ENCODE measurements at places on chromosomes 7 and 10.

GRCh38 chr7:140631021-140631420 lies 9.6 kb downstream of the DENND2A start:
- no peak for DNase-seq

- no peak for DNase-seq
Observed at GRCh38 chr10:132138596-132138995, 48.2 kb upstream of the DPYSL4 start.

- DNase-seq: no peak
Observed at GRCh38 chr7:106089647-106090046, 22.5 kb downstream of the SYPL1 start.

DNA sequence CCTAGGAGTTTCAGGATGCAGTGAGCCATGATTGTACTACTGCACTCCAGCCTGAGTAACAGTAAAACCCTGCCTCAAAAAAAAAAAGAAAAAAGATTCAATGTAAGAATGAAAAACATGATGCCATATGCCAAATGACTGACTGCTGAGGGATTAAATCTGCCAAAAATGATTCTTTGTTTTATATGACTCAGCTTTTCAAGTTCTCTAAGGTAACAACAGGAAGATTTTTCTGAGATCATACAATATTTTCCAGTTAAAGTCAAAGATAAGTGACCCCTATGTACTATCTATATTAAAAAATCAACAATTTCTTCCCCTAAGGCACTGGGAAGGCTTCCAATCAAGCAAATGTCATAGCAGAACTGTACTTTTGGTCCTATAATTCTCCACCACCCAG lies 271.2 kb upstream of the IMMP2L start:
- no peak for DNase-seq

DNA sequence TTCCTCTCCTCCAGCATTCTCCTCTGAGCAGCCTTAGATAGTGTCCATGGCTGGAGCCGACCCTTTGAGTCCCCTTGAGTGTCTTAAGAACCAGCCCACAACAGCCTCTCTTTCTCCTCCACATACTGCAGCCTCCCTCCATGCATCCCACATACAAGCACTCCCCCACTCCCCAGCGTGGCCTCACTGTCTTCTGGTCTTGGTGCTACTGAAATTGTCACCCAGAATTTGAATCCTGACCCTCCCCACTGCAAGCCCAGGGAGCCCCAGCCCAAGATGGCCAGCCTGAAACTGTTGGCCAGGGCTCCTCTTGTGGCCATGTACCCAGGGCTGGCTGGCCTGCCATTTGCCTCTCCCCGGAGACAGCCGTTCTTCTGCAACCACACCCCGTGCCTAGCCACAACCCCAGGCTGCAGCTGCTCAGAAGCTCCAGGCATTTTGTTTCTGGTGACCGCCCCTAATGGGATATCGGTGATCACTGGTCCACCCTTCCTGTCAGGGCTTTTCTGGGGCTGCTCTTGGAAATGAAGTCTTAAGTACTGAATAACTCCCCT lies 18.8 kb upstream of the SH2D4B start:
- DNase-seq: no peak

- no peak for DNase-seq
Observed at GRCh38 chr10:63766745-63767137, 245.5 kb downstream of the REEP3 start.

DNA sequence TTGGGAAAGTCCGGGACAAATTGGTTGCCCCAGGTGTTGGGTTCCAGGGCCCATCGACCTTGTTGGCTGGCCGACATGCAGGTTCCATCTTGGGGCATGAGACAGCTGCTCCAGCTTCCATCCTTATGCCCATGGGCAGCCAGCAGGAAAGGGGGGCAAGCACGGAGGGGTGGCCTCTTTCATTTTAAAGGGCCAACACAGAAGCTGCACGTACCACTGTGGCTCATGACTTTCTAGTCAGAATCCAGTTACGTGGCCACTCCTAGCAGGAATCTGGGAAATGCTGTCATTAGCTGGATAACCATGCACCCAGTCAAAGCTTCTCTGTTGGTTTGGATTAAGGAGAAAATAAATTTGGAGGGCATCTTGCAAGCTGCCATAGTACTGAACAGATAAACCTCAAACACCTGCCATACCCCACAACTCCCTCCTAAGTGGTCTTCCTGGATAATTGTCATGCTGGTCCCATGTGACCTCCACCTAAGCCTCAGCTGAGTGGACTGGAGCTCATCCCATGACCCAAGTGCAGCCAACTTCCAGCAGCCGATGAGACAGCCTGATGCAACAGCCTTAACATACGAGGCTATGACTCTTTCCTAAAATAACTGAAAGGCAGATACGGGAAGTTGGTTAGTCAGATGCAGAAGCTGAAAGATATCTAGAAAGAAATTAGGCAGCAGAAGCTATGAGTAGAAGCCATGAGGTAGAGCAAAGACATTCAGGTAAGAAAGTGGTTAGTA lies 21.4 kb upstream of the GSDME start:
- no peak for DNase-seq

DNA sequence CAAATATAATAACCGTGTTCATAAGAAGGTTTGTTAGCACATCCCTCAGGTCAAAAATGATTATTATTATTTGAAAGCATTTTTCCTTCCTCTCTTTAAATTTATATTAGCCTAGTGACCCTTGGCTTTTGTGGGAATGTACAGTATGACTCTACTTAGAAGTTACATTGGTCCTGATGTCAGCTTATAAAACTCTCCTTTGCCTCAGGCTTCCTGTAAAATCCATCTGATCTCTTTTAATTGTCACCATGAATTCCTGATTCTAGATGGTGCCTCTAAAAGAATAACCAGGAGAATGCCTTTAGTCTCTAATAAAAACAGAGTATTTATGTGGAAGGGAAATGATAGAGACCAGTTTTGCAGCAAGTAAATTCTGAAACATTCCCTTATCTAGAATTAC lies 1134.4 kb downstream of the XPNPEP1 start:
- no peak for DNase-seq

- no peak for DNase-seq
Observed at GRCh38 chr7:95240921-95241320, 83.4 kb downstream of the PON1 start.

GRCh38 chr10:123009105-123009820 lies 457 bp downstream of the ACADSB start:
- no peak for DNase-seq

DNA sequence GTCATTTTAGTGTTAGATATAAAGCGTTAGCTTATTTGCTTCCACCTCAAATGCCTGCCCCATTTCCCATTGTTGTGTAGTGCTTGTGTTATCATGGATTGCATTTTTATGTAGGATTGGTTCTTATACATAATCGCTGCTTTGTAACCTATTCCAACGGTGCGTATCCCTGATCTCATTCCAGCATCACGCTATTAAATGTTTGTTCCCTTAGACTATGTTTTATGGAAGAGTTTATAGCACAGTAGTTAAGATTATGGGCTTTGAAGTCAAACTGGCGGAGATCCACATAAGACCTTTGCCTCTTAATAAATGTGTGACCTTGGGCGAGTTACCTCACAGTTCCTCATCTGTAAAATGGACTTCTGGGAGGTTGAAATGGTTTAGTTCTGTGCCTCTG lies 34.0 kb upstream of the ELN start:
- no peak for DNase-seq

DNA sequence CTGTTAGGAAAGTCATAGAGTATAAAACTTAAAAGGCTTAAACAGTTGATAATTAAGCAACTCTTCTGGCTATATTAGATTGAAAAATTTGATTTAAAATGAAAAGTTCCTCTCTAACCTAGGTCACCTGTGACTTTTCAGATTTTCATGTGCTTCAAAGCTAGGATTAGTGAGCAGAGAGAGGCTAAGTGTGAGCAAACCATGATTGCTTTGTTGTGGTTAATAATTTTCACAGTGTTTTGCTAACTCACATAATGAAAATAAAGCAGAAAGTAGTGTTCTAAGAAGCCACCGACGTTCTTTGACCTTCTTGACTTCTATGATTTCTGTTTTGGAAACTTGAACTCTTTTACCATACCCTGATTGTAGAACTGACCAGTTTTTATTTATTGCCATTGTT lies 75.5 kb upstream of the OIT3 start:
- peak; percentile 5 for DNase-seq

GRCh38 chr7:9889554-9889953 lies 1084.1 kb upstream of the PHF14 start:
- no peak for DNase-seq

- no peak for DNase-seq
Observed at GRCh38 chr7:31729195-31729804, 42.3 kb downstream of the PPP1R17 start.

- no peak for DNase-seq
Observed at GRCh38 chr10:73717556-73717955, 19.6 kb upstream of the AGAP5 start.

DNA sequence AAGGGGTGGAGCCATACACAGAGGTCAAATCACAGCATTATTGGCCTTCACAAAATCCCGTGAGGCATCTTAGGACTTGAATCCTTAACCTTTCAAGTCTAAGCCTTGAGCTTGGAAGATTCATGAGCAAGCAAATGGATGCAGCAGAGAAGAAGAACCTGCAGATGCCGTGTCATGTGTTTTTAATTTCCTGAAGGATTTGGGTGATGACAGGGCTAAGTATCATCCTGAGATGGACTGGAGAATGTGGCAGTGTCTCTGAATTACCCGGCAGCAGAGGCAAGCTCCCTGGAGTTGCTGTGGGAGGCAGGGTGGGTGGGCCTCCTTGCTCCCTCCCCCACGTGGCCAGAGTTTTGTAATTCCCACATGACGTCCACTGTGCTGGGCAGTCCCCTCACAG lies 50.8 kb downstream of the GCC1 start:
- no peak for DNase-seq

GRCh38 chr10:131781076-131781475 lies 119.7 kb upstream of the PPP2R2D start:
- no peak for DNase-seq

GRCh38 chr7:66443946-66444345 lies 184.7 kb upstream of the KCTD7 start:
- DNase-seq: no peak

DNA sequence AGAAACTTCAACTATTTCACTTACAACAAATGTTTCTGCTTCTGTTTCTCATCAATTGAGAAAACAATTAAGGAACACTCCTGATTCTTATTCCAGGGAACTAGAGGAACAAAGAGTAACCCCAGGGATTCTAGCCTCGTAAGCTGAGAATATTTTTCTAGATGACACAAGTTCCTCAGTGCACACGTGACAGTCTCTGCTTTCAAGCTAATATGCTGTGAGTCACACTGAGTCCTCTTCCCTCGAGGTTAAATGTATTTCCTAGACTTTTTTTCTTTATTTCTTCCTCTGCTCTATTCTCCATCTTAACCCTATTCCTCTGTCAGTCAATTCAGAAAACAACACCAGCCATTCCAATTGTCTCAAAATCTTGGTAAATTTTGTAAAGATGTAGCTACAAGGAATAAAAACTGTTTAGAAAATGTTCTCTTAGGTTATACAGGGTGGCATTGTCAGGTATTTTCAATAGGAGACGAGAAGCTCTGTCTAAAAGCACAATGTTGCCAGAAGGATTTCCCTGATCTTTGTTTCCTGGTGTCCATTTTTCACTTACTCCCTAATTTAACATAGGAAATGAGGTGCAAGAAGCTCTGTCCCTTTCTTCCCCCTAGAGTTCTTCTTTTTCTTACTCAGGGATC lies 5.8 kb upstream of the C1GALT1 start:
- DNase-seq: no peak

- DNase-seq: peak; percentile 51
Observed at GRCh38 chr10:92240289-92241157, 50.4 kb downstream of the CPEB3 start.

GRCh38 chr7:16684935-16685334 lies 39.0 kb downstream of the BZW2 start:
- DNase-seq: peak; percentile 5

DNA sequence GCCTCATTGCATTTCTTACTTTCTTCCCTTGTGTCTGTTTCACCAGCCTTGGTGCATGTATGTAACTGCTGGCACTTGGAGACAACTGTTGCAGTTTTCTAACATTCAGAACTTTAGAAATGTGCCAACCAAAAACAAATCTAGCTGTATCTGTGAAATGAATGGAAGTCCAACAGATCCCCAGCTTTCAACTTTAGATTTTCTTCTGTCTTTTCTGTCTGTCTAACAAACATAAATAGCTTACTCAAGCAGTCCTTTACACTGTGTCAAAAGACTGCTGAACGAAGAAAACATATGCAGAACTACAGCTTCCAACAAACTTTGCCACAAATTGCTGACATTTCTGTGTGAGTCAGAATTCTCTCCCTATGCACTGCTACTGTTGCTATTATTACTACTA lies 30.9 kb downstream of the SORCS1 start:
- DNase-seq: no peak

GRCh38 chr7:74101061-74101681 lies 17.6 kb downstream of the LIMK1 start:
- peak; percentile 52 for DNase-seq

- DNase-seq: no peak
Observed at GRCh38 chr7:100157334-100158228, 942 bp downstream of the TRAPPC14 start.

DNA sequence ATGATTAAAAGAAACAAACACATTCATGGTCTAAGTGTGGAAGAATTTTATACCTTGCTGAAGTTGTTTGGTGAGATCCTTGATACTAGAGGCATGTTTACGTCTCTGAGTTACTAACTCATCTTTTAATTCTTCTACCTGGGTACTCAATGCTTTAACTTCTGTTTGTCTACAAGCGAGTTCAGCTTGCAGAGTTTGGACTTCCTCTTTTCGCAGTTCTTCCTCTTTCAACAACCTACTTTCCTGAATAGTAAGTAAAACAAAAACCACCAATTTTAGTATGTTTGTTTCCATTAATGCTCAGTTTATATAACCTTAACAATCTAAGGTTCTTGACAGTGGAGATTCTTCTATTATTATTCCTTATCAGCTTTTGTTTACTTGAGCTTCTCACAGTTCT lies 42.9 kb downstream of the CCDC186 start:
- DNase-seq: no peak

- peak; percentile 60 for DNase-seq
Observed at GRCh38 chr10:28393956-28394568, 91.2 kb upstream of the MPP7 start.

- DNase-seq: no peak
Observed at GRCh38 chr7:39702133-39702532, 78.8 kb downstream of the RALA start.

DNA sequence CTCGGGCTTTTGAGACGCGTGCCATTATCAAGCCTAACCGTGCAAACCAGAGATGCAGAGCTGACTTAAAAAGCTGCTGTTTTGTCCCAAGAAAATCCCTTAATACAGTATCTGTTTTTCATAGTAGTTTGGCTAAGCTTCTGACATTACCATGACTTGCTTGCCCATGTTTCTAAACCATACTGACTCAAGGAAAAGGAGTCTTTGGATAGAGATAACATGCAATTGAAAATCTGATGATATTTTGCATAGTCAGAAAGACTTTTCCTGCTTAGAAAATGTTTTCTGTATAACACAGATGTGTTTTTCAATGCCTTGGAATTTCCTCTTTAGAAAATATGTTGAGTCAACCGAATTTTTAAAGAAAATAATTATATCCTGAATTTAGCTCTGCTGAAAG lies 21.5 kb upstream of the AKR1E2 start:
- no peak for DNase-seq

Measured in CD4-positive, alpha-beta T cell treated with Interferon alpha-2 for 1 hour (primary cell).